ENCODE measurements at places on chromosomes 7 and 10.

DNA sequence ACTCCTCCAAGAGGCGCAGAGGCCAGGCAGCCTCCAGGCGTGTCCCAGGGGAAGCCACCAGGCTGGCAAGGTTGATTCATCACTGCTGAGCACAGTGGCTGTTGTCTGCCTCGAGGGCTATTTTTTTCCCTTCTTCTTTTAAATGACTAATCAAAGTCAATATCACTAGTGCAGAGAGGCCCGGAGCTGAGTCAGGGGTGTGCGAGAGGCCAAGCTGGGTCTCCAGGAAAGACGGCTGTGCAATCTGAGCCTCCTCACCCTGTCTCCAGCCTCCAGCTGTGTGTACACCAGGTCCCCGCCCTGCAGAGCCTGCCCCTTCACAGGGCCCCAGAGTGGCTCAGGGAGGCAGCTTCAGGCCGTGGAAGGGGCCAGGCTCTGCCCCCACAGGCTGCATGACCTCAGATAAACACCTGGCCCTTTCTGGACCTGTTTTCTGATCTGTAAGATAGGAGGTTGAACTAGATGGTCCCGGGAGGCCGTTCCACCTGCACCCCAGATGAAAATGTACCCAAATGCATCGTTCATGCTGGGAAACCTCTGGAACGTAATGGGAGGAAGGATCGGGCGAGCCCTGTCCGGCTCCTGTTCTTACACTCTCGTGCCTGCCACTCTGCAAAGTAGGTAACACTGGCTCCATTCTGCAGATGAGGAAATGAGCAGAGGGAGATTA, 3.7 kb downstream of the STX1A start:
- DNase-seq = no peak

- DNase-seq = no peak
Observed at GRCh38 chr7:97126483-97127171, 9.1 kb downstream of the SDHAF3 start.

DNA sequence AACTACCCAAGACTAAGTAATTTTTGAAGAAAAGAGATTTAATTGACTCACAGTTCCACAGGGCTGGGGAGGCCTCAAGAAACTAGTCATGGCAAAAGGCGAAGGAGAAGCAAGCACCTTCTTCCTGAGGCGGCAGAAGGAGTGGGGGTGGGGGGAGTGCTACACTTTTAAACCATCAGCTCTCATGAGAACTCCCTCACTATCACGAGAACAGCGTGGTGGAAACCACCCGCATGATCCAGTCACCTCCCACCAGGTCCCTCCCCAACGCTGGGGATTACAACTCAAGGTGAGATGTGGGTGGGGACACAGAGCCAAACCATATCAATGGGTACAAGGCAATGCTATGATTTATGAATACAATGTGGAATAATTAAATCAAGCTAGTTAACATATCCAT, 241.9 kb downstream of the PTPRN2 start:
- DNase-seq = no peak

DNA sequence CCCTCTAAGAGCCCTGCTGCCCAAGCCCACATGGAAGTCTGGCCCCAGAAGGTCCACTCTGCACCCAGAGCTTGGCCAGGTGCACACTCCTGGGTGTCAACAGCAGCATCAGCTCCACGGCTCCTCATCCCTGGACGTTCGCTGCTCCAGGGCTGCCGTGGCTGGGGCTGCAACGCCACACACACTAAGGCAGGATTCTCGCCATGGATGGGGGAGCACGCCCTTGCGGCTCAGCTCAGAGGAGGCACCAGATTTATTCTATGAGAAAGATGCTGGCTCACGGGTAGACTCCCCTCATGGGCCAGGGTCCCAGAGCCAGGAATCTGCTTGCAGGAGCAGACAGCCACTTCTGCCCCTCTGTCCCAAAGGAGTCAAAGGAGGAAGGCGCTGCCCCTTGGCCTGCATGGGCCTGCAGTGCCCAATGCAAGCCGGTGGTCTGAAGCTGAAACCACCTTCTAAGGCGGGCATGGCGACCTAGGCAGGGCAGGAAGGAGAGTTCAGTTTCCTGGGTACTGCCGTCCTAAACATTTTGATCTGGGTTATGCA, 42.1 kb downstream of the CFAP46 start:
- DNase-seq = no peak

DNA sequence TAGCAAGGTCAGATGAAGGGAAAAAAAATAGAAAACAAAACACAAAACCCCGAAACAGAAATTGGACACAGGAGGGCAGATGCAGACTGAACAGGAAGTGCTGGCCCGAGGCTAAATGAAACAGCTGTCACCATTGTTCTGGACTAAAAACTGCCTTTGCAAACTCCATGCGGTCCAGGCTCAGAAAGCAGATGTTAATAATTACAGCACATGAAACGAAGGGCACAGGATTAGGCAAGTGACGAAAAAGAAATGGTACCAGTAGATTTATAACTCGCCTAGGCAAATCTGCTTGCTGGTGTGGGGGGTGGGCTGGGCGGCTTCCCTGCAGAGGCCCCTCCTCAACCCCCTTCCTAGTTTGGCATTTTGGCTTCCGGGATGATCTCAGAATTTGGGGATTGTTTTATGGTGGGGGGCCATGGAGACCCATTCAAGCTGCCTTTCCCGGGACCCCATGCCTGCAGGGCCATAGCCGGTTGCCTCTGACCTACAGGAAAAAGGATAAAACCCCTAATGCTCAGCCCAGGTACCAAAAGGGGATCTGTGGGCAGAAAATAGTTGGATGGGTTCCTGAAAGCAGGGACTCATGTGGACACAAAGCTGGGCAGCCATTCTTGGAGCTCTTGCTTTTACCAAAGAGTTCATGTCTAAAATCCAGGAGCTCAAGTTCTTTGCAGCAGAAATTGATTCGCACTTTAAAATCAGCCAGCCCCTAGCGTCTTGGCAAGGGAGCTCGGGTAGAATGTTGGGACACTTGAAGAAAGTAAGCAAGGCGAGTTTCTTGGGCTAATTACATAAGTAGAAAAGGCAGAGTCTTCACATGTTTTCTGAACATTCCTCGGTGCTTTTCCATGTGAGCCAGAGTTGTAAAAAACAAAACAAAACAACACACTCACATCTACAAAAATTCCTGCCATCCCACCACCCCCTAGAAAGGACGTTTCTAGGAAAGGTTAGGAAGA, 39.0 kb upstream of the EMX2 start:
- no peak for DNase-seq

DNA sequence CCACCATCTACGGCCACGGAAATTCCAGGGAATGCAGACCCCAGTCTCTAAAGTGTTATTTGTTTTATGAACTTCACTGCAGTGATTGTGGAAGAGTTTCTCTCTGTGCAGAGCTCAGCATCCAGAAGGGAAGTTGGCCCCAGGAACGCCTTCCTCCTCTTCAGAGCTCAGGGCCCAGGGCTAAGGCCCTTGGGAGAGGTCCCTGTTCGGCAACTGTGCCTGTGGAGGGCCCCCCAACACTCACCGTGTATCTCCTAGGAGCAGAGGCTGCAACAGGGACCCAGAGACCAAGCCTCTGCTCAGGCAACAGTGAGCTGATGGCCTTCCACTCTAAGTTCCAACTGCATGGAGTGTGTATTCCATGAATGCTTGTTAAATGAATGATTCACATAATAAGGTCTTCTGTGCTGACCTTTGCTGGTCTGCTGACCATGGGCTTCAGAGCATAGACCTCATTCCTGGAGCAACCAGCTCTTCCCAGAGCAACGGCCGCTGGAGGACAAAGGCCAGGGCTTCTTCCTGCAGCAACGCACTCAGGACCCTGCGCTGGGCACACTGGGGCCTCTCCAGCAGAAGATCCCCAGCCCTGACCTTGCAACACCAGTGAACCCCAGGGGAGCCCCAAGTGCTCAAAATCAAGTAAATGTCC, 7.7 kb downstream of the DIP2C start:
- no peak for DNase-seq

DNA sequence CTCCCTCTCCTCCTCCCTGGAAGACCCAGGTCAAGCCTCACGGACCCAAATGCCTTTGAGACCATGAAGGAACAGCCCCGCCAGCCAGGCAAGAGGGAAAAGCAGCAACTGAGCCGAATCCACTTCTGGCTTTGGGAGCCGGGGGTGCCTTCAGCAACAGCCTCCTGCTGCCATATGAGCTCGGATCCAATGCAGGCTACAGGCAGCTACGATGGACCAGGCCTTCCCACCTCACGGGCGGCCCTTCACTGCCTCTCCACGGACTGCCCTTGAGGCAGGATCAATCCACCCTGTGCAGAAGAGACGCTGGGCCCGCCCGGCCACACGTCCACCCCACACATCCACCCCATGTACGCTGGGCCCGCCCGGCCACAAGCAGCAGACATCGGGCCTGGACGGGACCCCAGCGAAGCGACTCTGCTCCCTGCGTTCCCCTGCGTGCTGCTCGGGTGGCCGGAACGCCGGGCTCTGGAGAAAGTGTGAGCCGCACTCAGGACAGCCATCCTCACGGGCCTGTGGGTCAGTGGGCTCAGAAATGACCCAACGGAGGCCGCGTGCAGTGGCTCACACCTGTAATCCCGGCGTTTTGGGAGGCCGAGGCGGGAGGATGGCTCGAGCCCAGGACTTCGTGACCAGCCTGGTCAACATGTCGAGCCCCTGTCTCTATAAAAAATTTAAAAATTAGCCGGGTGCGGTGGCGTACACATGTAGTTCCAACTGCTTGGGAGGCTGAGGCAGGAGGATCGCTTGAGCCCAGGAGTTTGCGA, 82.0 kb downstream of the FOXL3 start:
- no peak for DNase-seq

GRCh38 chr7:108149119-108149518, 19.0 kb upstream of the LAMB4 start:
- no peak for DNase-seq

DNA sequence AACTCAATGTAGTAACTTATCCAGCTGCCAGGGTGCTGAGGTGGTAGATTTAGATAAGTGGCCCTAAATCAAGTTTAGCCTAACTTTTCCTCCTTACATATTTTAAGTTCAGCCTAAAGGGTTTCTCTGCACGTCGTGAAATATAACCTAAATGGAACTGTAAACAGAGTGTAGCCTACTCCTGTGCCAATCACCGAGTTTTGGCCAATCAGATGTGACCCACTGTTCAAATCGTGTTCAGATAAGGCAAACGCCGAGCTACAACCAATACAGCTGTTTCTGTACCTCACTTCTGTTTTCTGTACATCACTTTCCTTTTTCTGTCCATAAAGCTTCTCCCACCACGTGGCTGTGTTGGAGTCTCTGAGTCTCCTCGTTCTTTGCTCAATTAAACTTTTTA, 904.2 kb upstream of the POT1 start:
- DNase-seq = no peak

- no peak for DNase-seq
Observed at GRCh38 chr7:13181216-13181615, 493.8 kb downstream of the ARL4A start.

- no peak for DNase-seq
Observed at GRCh38 chr10:124824507-124824906, 22.9 kb downstream of the ABRAXAS2 start.

DNA sequence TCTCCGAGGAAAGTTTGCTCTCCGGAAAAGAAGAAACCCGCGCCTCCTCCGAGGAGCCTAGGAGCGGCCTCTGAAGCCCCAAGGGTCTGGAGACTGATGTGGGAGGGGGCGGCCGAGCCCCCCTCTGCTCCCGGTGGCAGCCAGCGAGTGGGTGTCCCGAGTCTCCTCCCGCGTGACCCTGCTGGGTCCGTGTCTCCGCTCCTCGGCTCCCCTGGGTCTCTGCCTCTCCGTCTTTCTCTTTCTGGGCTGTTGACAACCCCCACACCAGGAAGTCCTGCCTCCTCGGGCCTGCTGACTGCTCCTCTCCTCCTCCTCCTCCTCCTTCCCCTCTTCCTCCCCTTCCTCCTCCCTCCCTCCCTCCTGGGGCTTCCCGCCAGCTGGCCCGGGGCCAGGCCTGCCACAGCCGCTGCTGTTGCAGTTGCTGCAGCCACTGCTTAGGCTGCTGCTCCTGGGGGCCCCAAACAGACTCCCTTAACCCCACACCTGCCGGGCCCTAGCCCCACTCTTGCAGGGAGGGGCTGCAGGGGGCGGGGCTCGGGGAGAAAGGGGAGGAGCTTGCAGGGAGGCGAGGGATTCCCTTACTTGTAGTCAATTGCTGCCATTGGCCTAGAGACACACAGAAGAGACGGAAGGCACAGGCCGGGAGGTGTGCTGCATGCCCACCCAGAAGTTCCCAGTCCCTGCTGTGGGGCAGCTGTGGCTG, at the start of gene TSC22D4:
TSS of gene TSC22D4 (minus strand) at position 257 of the 703 bp plus-strand sequence. CDS start 1,176 bp downstream, outside the sequence.
- DNase-seq = peak; percentile 90

GRCh38 chr7:113054938-113055337, 31.7 kb downstream of the GPR85 start:
- DNase-seq = no peak
